ENCODE measurements at places on chromosomes 7 and 10.

- no peak for DNase-seq
Observed at GRCh38 chr10:47268696-47269095, 31.3 kb upstream of the GDF10 start.

DNA sequence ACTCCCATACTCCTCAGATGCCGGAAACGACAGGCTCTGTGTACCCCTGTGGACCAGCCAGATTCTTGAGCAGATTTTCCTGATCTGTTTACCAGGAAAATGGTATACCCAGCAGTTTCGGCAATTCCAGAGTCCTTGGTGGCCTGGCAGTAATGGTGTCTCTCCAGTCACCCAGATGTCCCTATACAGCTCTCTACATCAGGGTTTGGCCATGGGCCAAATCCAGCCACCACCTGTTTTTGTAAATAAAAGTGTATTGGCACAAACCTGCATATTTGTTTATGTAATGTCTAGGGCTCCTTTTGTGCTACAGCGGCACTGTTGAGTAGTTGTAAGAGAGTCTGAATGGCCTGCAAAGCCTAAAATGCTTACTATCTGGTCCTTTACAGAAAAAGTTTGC is 491.3 kb downstream of the RPS24 start:
- no peak for DNase-seq

DNA sequence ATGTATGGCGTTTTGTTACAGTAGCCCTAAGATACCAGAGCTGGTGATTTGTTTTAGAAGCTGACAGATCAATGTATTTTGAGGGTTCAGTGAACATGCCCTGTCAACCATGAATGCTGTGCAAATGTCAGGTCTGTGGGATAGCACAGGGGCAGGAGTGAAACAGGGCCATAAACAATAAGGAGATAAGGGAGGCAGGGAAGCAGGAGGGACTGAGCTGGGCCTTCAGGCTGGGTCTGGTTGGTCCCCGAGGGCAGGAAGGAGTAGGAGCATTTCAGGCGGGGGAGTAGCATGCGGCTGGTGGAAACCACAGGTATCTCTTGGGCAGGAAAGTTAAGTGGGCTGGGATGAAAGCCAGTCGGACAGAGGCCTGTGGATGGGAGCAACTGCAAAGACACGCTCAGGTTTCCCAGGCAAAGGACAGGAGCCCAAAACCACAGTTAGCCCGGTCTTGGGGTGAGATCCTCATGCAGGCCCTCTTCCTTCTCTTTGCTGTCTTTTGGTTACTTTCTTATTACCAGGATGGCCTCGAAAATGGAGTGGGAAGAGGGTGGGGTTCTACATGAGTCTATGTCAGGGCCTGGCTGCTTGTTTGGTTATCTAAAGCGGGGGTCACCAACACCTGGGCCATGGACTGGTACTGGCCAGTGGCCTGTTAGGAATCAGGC is 69.5 kb upstream of the SEPHS1 start:
- no peak for DNase-seq

DNA sequence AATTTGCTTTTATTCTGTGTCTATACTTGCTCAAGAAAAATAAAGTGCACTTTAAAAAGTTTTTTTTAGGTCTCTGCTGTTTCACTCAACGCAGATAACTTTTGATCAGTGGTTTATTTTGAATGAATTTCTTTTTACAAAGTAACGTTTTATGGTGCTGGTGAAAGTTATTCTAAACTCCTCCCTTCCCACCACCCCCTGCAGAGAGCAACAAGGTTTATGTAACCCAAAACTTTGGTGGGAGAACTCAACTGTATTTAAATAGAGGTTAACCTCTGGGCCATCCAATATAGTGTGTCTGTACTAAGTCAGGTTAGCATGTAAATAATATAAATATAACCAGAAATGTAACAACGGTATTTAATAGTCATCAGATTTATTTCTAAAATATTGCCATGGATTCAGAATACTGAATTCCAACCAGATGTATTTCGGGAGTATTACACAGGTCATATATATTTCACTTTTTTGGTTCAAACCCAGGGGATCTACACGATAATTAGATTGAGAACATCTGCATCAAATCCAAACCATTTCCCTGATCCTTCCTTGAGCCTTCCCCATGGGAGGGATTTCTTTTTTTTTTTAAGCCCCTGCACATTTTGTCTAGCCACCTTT is 3.9 kb upstream of the CUX1 start:
- DNase-seq = no peak

GRCh38 chr7:126760914-126761577 is 491.7 kb downstream of the GRM8 start:
- no peak for DNase-seq

GRCh38 chr7:18175801-18176450 is 148.3 kb upstream of the PRPS1L1 start:
- no peak for DNase-seq

All from LNCaP clone FGC (cell line).